ENCODE measurements at places on chromosomes 5 and 9.
A peak's percentile ranks its signal among the peaks of the same experiment; 100 is the strongest.

DNA sequence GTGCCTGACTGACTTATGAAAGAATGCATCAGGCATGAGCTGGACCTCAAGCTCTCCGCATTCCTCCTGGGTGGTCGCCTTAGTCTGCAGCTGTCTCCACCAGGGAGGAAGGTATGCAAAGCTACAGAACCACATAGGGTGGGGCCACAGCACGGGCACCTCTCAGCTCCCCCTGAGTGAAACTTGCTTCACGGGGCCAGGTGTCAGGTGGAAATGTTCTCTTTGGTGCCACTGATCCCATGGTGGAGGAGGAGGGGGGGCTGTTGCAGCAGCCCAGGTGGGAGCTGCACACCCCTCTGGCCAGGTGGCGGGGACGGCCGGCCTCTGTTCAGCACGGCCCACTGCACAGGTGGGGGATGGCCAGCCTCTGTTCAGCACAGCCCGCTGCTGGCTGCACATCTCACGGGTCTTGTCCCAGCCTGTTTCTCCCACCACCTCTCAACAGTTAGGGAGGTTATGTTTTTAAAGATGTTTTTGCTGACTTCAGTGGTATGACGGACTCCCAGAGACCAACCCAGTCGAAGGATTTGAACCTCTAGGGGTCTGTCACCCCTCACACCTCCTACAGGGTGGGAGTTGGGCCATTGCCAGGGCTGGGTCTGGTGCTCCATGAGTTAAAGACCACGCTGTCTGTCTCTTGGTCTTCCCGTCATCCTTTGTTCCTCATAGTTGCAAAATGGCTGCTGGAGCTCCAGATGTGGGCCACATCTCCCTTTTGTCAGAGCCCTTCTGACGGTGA, 34.3 kb downstream of the MRPL36 start:
- H3K27ac ChIP-seq, result no peak overlapping the region
- H3K4me1 ChIP-seq, result no peaks in the 10 kb centered on the region
- no peak for DNase-seq
- no peak overlapping the region for H3K4me3 ChIP-seq
- H3K36me3 ChIP-seq, result no peaks in the 10 kb centered on the region

DNA sequence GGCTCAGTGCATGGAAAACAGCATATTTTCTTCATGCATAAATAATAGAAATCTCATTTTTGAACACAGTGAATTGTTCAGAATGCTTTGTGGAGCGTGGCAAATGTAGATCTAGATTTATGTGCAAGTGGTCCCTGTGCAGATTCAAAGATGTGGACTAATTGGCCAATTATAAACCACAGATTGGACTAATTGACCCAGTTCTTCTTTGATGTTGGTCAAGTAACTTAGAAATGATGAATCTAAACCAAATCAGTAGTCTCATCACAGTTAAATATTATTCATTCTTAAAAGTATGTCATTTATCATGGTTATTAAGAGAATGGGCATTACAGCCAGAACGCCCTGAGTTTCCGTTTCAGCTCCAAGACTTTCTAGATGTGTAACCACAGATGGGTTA, 11.7 kb upstream of the PDE4D start:
- H3K27ac ChIP-seq, result no peak overlapping the region
- H3K4me3 ChIP-seq, result no peak overlapping the region
- no peak for DNase-seq
- no peaks in the 10 kb centered on the region for H3K36me3 ChIP-seq

GRCh38 chr5:140246378-140247122, 56.4 kb downstream of the PFDN1 start:
- H3K27ac ChIP-seq, result no peak overlapping the region
- no peaks in the 10 kb centered on the region for H3K27me3 ChIP-seq
- peaks cover 4% of the 10 kb centered on the region for H3K4me1 ChIP-seq
- H3K4me3 ChIP-seq, result no peak overlapping the region
- no peaks in the 10 kb centered on the region for H3K36me3 ChIP-seq

DNA sequence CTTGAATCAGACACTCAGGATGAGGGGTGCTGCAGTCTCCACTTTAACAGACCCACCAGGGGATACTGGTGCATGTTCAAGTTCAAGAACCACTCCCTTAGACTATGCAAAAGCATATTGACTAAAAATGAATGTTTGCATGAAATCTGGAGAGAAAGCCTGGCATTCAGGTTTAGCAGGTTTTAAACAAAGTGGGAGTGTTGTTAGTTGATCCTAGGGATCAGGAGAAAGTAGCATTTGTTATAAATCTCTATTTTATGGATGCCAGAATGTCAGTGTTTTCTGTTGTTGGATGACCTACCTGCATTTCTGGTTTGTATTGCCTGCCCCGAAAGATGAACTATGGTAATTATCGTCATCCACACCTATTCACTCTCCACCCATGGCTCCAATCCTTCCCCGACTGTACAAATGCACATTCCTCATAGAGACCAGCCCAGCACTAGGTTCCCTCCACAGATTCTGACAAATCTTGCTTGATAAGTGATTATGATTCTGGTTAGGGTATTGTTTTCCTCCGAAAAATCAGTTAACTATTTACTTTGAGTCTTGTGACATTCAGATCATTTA, 17.2 kb downstream of the TMEM252 start:
- H3K4me3 ChIP-seq, result no peak overlapping the region
- no peaks in the 10 kb centered on the region for H3K27me3 ChIP-seq
- H3K36me3 ChIP-seq, result no peaks in the 10 kb centered on the region
- no peak overlapping the region for H3K27ac ChIP-seq
- H3K4me1 ChIP-seq, result no peaks in the 10 kb centered on the region

DNA sequence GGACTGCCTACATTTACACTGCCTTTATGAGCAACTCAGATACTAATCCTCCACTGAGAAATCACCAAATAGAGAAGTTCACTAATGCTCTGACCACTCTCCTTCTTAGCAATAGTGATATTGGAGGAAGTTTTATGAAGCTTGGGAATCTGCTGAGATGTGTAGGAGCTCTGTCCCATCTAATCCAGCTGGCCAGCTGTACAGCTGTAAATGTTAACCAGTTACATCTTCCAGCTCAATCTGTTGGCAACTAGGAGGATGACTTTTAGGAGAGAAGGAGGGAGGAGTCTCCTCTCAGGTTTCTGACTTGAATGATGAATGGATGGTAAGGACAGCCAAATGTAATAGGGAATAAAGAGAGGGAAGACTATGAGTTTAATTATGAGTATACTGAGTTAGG, 36.3 kb upstream of the LRRC19 start:
- H3K4me3 ChIP-seq, result no peak overlapping the region
- no peak overlapping the region for H3K27ac ChIP-seq
- H3K27me3 ChIP-seq, result no peaks in the 10 kb centered on the region

DNA sequence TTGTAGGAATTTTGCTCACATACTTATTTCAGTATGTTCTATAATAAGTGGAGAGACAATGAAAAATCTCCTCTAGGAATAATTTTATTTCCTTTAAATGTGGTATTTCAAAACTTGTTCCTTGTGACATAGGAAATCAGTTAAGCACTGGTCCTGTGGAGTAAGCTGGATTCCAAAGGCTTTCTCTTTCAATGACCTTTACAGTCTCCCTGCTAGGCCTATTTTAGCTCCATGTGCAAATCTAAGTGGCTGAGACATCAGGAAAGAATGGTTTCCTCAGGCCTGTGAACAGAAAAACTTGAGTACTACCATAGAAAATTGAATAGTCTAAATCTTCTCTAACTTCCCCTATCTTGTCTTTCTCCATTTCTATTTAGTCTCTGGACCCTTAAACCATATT, 514.2 kb upstream of the TLE4 start:
- H3K27ac ChIP-seq, result no peak overlapping the region
- DNase-seq, result no peak
- H3K4me1 ChIP-seq, result no peaks in the 10 kb centered on the region
- H3K4me3 ChIP-seq, result no peak overlapping the region
- H3K36me3 ChIP-seq, result no peaks in the 10 kb centered on the region

DNA sequence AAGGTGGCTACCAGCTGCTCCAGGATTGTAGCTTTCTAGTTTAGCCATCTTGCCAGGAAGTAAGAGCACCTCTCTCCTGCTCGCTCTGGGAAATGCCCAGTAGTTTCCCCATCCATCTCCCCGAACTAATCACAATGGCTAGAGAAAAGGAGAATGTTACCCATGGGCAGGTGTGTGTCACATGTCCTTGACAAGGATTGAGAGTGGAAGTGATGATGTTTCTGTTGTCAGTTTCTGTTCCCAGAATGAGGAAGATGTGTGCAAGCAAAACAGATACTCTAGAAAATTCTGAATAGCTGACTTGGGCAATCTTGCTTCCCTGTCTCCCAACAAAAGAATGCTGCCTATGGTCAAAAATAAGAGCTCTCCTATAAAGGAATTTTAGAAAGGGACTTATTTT, 429.5 kb downstream of the EBF1 start:
- no peaks in the 10 kb centered on the region for H3K36me3 ChIP-seq
- DNase-seq, result no peak
- H3K4me1 ChIP-seq, result no peaks in the 10 kb centered on the region
- no peak overlapping the region for H3K27ac ChIP-seq

- H3K4me3 ChIP-seq, result no peak overlapping the region
- no peaks in the 10 kb centered on the region for H3K4me1 ChIP-seq
- H3K27me3 ChIP-seq, result no peaks in the 10 kb centered on the region
- no peaks in the 10 kb centered on the region for H3K36me3 ChIP-seq
Observed at GRCh38 chr5:30874241-30875034, 319.0 kb upstream of the CDH6 start.

DNA sequence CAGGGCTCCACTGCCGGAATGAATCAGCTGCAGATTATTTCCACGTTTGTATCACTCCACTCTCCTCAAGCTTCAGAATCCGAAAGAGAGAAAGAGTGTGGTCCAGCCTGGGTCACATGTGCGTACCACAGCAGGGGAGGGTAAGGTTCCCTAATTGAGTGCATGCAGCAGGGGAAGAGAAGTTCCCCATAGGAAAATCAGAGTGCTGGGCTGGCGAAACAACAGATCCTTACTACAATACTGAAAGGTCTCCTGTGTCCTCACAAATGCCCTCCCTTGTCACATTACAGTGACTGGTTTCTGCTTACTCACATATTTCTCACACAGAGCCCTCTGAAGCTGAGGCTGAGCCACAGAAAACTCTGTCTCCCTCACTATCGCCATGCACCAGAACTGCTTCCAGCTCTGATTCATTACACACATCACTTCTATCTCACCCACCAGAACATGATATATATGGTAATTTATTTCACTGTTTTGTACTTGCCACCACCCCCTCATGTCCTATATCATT, 532.2 kb upstream of the TUSC1 start:
- no peak overlapping the region for H3K4me3 ChIP-seq
- DNase-seq, result no peak
- H3K4me1 ChIP-seq, result peaks cover 3% of the 10 kb centered on the region

DNA sequence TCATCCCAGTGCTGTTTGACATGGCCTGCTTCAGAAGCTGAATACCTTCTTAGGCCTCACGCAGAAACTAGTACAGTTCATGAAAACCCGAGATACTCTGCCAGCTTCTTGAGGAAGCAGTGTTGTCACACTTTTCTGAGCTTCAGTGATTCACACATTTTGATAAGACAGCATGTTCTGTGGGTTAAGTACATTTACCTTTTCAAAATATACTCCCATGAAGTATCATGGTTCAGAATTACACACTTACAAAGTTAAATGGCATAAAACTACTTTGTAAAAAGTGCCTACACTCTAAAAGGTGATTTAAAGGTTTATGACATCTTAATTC, 56.9 kb downstream of the VCAN start:
- H3K4me3 ChIP-seq, result no peak overlapping the region
- no peak overlapping the region for H3K27ac ChIP-seq
- DNase-seq, result no peak
- H3K36me3 ChIP-seq, result no peaks in the 10 kb centered on the region
- no peaks in the 10 kb centered on the region for H3K27me3 ChIP-seq

DNA sequence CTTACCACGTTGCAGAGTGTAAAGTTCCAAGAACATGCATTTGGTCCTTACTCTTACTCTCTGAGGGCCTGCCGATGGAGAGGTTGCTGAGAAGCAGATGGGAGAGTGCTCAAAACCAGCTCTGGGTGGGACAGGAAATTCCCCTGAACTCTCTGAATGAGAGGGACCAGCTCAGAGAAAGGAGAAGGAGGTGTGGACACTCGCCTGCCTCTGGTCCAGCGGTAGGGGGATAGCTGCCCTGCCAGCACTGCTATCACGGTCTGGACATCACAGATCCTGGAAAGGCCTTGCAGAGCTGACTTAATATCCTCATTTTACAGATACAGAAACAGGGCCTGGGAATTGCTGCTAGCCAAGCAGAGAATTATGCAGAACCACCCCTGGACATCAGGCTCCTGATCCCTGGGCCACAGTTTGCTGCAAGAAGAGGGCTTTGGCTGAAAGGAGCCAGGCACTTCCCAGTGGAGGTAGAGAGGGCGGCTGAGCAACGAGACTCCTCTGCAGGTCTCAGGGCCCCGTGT, 4.9 kb downstream of the TRAF1 start:
- peak overlapping the region; percentile 79 for H3K4me3 ChIP-seq
- H3K27ac ChIP-seq, result peak overlapping the region; percentile 97
- no peak for DNase-seq
- H3K36me3 ChIP-seq, result peaks cover 13% of the 10 kb centered on the region

GRCh38 chr9:27939186-27939585, 365.9 kb upstream of the C9orf72 start:
- no peaks in the 10 kb centered on the region for H3K4me1 ChIP-seq
- no peak for DNase-seq
- H3K36me3 ChIP-seq, result no peaks in the 10 kb centered on the region
